Suppressor macrophage treated with lipopolysaccharide for 1 hour (primary cell): ENCODE measurements at places on chromosomes 13 and 19.

DNA sequence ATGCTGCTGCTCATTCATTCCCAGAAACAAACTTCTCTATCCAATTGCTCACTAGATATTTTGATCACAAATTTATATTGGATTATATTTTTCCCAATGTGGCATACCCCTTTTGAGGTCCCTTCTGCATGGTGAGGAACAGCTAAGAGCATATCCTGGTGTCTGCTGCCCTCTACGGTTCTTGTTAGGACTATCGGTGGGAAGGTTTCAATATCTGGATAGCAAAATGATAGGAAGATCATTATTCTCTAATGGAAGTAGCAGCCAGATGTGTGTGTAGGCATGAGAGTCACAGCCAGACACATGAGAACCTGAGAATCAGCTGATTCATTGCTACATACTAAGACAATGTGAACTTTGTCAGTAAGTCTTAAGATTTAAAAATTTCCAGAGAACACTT is 1422.4 kb upstream of the MIR17HG start:
- DNase-seq, result peak; percentile 59

- DNase-seq, result no peak
Observed at GRCh38 chr13:112907286-112907685, 61.7 kb upstream of the MCF2L start.

- DNase-seq, result no peak
Observed at GRCh38 chr13:97327506-97328221, 105.5 kb downstream of the MBNL2 start.

- no peak for DNase-seq
Observed at GRCh38 chr19:6768236-6768785, 1.1 kb upstream of the SH2D3A start.

DNA sequence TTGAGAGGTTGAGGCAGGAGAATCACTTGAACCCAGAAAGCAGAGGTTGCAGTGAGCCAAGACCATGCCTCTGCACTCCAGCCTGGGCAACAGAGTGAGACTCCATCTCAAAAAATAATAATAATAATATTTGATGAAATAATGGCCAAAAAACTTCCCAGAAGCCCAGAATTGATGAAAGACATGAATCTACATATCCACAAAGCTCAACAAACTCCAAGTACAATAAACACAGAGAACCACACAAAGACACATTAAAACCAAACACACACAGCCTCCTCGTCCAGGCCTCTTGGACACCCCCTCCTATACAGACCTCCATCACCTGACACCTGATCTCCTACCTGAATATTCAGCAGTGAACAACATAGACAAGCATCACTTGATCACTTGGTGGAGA is 3.2 kb upstream of the SYDE1 start:
- DNase-seq, result no peak

DNA sequence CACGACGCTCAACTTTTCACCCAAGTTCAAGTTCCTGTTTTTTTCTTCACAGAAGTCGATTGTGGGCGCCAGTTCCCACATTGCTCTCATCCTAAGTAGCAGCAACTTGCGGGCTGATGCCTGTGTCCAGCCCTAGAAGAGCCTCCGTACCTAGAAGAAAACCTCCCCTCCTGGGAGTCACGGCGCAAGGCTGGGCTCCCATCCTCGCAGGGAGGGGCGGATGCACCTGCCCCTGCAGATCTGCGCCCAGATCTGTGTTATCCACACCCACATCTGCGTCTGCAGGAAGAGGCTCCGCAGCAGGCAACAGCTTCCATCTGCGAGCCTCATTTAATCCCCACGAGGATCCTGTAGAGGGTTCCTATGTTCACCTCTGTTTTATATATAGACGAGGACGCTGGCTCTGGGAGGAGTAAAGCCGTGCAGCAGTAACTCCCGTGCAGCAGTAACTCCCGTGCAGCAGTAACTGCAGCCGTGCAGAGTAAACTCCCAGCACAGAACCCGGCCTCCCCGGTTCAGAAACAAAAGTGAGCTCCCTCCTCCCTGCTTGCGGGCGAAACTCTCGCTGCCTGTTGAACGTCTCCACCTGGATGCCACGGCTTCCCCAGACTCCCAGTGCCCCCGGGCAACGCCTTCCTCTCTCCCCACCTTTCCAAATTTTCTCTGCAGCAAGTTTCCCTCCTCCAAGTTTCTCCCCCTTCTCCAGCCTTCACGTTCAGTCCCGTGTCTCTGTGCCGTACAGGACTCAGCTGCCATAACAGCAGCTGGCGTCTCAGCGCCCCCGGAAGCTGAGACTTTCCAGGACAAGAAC is 23.5 kb upstream of the LAIR1 start:
- peak; percentile 78 for DNase-seq

- no peak for DNase-seq
Observed at GRCh38 chr13:31540281-31540680, 199.0 kb upstream of the RXFP2 start.
